Neural progenitor cell (in vitro differentiated cells): ENCODE measurements at places on chromosomes 3 and 15. TPM values are rescaled to one million over a fixed set of nuclear protein-coding genes. Genes with fewer than 3 reads are reported as not detected.

The SERPINI2 gene
- not detected in 2 replicates for total RNA-seq

GRCh38 chr3:190424108-190424477 is 25.6 kb downstream of the TMEM207 start:
- H3K4me3 ChIP-seq, result no peak overlapping the region
- H3K27me3 ChIP-seq, result no peaks in the 10 kb centered on the region
- no peaks in the 10 kb centered on the region for H3K36me3 ChIP-seq
- H3K27ac ChIP-seq, result no peak overlapping the region

The MEX3B gene
- total RNA-seq, result 29.5 and 41.3 TPM in 2 replicates

The PHLDB2 gene
- 12.8 and 15.9 TPM in 2 replicates for total RNA-seq

GRCh38 chr3:190381441-190381840 is 6.5 kb upstream of the CLDN16 start:
- H3K27ac ChIP-seq, result no peak overlapping the region
- H3K4me3 ChIP-seq, result no peak overlapping the region
- H3K27me3 ChIP-seq, result no peaks in the 10 kb centered on the region
- no peaks in the 10 kb centered on the region for H3K36me3 ChIP-seq
- DNase-seq, result no peak
- H3K4me1 ChIP-seq, result no peaks in the 10 kb centered on the region

GRCh38 chr3:46228260-46229242 is 13.7 kb upstream of the CCR3 start:
- DNase-seq, result no peak
- H3K27ac ChIP-seq, result no peak overlapping the region
- H3K27me3 ChIP-seq, result no peaks in the 10 kb centered on the region
- H3K36me3 ChIP-seq, result no peaks in the 10 kb centered on the region

GRCh38 chr15:62279041-62279440 is 114.0 kb upstream of the C2CD4B start:
- no peaks in the 10 kb centered on the region for H3K4me1 ChIP-seq
- no peak overlapping the region for H3K27ac ChIP-seq
- no peaks in the 10 kb centered on the region for H3K36me3 ChIP-seq
- no peak overlapping the region for H3K4me3 ChIP-seq

The MYZAP gene
- 0.09 TPM in 1 of 2 replicates, not detected in the other for total RNA-seq

The ROPN1 gene
- not detected in 2 replicates for total RNA-seq

GRCh38 chr15:95303713-95304112 is 1026.8 kb upstream of the NR2F2 start:
- DNase-seq, result no peak
- no peaks in the 10 kb centered on the region for H3K27me3 ChIP-seq
- H3K4me1 ChIP-seq, result peaks cover 16% of the 10 kb centered on the region
- H3K4me3 ChIP-seq, result no peak overlapping the region
- H3K36me3 ChIP-seq, result no peaks in the 10 kb centered on the region

The COX5A gene
- 144 and 200 TPM in 2 replicates for total RNA-seq

- peak; percentile 57 for DNase-seq
- H3K4me3 ChIP-seq, result no peak overlapping the region
- peaks cover 22% of the 10 kb centered on the region for H3K4me1 ChIP-seq
- no peaks in the 10 kb centered on the region for H3K27me3 ChIP-seq
- H3K36me3 ChIP-seq, result no peaks in the 10 kb centered on the region
Observed at GRCh38 chr3:34260271-34261000, 462.0 kb downstream of the PDCD6IP start.
